Stimulated activated CD4-positive, alpha-beta T cell treated with anti-CD3 and anti-CD28 coated beads, Interleukin-4, amount 100 ng/mL, for 1 hour (primary cell): ENCODE measurements at places on chromosomes 7 and 10.

DNA sequence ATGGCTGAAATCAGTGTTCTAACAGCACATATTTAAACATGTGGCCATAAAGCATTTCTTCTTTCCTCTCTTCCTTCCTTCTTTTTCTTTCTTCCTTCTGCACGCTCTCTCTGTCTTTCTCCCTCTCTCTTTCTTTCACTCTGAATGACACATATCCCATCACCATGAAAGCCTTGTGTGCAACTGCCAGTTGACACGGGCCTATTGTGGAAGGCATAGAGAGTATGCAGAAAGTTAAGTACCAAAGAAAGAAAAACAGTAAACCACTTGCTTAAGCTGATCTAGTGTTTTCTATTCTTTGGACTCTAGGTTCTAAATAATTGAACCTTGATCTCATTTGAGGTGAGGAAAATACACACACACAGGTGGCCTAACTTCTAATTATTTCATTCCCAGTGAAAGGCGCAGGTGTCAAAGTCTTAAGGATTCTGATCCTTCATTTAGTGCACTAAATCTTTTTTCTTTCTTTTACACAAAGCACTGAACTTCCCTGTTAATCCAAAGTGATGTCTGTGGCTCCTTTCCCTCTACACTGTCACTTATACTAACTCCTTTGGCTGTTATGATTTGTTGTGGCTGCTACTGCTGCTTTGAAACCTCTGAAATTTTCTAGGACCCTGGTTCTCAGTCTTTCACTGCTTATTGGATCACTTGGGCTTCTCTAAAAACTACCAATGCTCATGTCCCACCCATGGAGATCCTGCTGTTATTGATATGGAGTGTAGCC lies 17.7 kb downstream of the DKK1 start:
- no peak for DNase-seq

DNA sequence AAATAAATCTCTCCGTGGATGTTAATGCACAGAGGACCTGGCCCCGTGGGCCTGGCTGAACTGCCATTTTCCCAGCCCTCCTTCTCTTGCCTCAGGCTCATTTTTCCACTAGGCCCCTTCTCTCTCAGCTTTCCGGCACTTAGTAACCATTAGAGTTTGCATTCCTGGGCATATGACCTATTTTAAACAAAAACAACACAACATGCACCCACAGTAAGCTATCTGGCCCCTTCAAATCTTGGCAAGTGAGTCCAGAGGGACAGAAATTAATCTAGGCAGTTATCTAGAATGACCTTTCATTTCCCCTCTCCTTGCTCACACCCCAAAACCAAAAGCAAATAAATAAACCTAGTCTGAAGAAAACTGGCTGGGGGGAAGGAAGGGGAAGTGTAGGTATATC lies 11.7 kb downstream of the FBXW4 start:
- no peak for DNase-seq

DNA sequence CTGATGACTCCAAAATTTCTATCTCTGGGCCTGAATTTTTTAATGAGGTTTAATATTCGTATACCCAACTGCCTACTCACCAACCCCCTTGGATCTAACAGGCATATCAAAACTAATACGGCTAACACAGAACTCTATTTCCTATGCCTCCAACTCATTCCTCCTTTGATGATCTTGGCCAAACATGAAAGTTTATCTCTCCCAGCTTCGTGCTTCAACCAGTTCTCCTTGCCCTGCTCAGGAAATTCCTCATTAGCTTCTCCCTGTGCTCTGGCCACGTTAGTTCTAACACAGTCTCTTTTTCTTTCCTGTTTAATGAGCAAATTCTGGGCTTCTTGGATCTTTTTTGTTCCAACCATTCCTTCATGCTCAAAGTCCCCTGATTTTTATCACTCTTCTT lies 138.9 kb upstream of the PTN start:
- no peak for DNase-seq

DNA sequence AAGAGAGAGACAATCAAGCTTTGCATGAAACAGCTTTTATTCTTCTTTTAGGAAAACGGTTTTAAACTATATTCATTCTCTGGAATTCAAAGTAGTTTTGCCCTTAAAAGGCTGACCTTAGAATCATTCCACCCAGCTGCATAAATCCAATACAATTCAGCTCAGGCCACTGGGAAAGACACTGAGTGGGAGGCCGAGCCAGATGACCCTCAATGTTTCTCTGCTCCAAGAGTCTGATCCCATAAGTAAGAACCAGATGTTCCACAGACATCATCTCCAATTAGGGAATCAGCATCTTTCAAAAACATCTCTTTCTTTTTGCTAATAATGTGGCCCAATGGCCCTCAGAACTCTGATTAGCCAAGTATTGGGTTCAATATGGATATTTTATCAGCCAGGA lies 26.1 kb downstream of the CREB3L2 start:
- no peak for DNase-seq

GRCh38 chr10:11713186-11713743 lies 28.9 kb upstream of the ECHDC3 start:
- DNase-seq = no peak

DNA sequence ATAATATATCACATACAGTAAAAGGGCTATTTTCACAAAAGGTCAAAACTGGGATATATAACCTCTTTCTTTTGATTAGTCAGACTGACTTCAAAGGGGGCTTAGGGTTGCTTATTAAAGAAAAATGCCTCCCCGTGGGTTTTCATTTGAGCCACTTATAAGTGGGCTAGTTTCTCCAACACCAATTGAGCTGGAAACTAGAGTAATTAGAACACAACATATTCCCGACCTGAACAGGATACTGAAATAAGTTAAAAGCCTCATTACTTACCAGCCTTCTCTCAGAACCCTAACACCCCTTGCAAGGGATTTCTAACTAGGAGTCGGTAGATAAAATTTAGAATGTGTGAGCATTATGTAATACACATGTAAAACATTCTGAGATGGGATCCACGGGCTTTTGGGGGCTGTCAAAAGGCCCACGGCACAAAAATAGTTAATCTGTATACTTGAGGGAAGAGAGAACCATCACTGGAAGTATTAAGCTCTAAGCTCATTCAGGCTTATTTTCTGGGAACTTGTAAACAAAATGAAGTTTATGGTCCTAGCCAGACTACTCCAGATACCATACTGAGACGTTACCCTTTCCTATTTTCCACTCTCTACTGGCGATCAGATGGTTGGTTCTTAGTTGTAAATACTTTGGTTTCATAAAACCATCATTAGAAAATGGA lies 29.3 kb upstream of the KMT2E start:
- DNase-seq = no peak

- peak; percentile 12 for DNase-seq
Measured at GRCh38 chr7:129169686-129170440, 18.6 kb upstream of the SMO start.

- no peak for DNase-seq
Measured at GRCh38 chr10:49688920-49689319, 9.5 kb downstream of the C10orf53 start.

- no peak for DNase-seq
Measured at GRCh38 chr10:19417740-19418139, 369.1 kb downstream of the MALRD1 start.
